ENCODE measurements at places on chromosomes 3 and 15. TPM values are rescaled to one million over a fixed set of nuclear protein-coding genes. Genes with fewer than 3 reads are reported as not detected.

The PLCL2 gene
- 35.4 TPM for total RNA-seq

The RBP2 gene
- total RNA-seq, result 3.4 TPM

The ATP13A5 gene
- not detected for total RNA-seq

The CXCR6 gene
- total RNA-seq, result 3.3 TPM

The SPINK8 gene
- not detected for total RNA-seq

GRCh38 chr15:74873036-74873755, at the start of gene SCAMP2:
Gene SCAMP2, minus strand, starts transcription at chr15:74873365. Its CDS starts 110 bp downstream, at chr15:74873255.
- DNase-seq, result peak; percentile 95

DNA sequence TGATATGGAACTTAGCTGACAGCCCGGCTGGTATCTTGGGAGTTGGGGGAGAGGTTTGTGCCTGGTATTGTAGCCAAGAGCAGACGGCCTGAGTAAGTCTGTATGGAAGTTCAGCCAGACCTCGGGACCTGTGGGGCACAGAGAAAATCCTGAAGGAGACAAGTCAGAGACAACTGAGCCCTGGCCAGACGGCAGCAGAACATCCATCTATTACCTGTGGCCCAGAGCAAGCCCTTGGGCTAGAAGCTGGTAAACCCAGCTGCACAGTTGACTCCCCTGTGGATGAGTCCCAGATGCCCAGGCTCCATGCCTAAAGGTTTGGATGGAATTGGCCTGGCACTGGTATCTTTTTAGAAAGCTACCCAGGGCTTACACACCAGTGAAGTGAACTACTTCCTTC, 70.4 kb upstream of the DLG1 start:
- DNase-seq, result no peak

DNA sequence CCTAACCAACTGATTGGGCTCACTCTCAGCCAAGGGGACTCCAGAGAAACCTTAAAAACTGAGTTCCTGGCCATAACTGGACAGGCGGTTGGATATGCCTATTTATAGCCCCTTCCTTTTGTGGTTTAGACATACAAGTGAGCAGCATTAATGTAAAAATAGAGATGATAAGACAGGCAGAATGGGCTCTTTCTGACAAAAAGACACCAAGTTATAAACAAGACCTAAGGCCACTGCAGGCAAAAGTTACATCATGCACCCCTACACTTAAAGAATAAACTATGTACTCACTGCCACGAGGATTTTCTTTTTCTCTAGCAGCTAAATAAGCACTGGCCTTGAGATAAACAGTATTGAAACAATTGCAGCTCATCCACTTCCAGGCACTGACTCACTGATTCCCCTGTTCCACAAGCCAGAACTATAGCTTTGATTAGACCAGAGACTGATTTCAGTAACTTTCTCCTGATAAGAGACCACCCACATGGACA, 30.1 kb downstream of the SUCNR1 start:
- no peak for DNase-seq

GRCh38 chr3:107213044-107213669, 164.1 kb upstream of the CCDC54 start:
- no peak for DNase-seq

DNA sequence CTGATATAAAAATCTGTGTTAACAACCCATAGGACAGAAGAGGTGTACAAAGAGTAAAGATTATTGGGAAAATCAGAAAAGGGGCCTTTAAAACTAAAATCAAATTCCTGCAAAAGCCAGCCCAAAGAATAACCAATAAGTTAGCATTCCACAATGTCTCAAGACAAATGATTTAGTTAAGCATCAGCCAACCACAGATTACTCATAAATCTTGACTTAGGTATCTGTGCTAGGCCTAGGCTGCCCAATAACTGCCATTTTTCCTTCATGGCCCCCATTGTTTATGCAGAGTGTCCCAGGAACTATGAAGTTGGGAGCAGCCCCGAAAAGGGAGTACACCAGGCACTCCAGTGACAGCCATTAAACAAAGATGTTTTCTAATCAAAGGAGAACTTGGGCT, 7.4 kb downstream of the TRANK1 start:
- DNase-seq, result no peak

GRCh38 chr3:105448338-105448982, 81.8 kb downstream of the ALCAM start:
- DNase-seq, result no peak

- no peak for DNase-seq
These were observed 75.5 kb downstream of the SCN10A start for GRCh38 chr3:38740537-38740936.

DNA sequence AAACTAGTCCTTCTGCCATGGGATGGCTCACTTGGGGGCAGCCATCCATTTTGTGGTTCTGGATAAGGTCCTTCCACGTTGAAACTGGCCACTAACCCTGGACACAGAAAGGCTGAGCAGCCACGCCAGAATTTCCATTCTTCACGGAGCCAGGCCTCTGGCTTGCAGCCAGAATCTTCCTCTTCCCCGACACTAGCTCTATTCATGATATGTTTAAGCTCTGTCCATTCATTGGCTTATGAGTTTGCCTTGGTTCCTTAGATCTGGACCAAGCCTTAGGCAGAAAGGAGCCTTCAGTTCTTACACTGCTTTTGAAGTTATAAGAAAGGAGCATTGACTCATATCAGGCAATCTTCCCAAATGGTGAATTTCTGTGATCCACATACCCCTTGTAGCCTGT, 288.4 kb upstream of the GOLGA6L4 start:
- DNase-seq, result no peak

GRCh38 chr3:182843478-182843877, 50.2 kb downstream of the ATP11B start:
- no peak for DNase-seq

DNA sequence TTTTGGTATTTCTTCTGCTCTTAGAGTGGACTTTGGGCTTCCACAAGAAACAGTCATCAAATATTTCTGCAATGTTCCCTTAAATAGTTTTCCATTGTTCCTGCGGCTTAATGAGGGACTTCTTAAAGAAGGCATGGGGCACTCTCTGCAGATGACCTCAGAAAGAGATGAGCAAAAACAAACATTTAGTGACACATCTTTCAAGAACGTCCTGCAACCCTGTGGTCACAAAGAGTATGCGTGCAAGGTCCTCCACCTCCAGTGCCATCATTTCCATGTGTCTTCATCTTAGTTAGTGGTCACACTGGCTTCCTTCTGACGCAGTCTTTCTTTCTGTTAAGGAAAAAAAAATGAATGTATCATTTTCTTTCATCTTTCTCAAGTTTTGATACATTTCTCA, 56.2 kb downstream of the GREM1 start:
- no peak for DNase-seq

GRCh38 chr3:23068016-23068728, 135.0 kb upstream of the UBE2E2 start:
- DNase-seq, result no peak

DNA sequence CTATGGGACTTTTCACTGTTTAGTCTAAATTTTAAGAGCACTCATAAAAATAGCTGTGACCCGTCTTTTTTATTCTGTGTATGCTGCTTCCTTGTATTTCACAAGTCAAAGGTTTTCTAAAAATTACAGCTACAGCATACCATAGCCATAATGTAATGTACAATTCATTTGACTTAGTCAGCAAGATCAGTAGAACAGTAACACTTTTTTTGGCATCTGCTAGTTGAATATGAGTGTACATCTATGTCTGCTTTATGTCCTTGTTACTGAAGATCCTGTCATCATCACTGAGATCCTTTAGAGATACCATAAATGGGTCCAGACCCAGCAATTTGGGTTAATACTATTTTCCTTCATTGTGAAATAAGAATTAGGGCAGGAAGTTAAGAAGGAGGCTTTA, 42.2 kb downstream of the CMSS1 start:
- DNase-seq, result no peak

DNA sequence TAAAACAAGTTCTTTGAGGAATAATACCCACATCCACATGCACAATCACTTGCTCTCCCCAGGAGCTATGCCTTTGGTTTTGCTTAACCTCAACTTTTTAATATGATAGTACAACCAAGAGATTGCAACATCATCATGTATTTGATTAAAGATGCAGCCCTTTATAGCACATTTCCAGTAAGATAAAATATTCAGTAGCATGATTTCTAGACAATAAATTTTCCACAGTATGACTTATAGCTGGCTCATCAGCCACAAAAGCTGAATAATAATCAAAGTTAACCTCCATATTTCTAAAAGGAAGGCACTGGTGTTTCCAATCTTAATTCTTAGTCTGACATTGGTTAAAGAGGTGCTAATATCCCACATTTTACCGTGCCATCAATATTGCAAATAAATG, 622.5 kb downstream of the TBL1XR1 start:
- DNase-seq, result no peak

DNA sequence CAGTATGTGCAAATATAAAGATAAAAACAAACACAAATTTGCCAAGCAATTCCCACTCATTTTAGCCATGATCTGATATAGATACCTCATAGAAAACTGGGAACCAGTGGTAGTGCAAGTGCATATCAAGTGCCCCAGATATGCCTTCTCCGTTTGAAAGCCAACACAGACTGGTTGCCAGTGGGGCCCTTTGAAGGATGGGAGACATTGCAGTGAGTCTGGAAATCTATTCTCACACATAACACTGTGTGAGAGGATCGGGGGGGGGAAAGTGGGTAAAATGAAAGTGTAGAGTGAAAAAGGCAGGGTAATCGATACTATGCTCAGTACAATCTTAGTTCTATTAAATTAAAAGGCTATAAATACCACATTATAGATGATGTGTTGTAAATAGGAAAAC, 83.0 kb downstream of the CBLB start:
- DNase-seq, result no peak

GRCh38 chr15:71349336-71349735, 234.1 kb downstream of the THSD4 start:
- no peak for DNase-seq

GRCh38 chr3:195139091-195139875, 131.7 kb downstream of the XXYLT1 start:
- DNase-seq, result no peak
